ENCODE measurements at places on chromosomes 16 and 17. TPM values are rescaled to one million over a fixed set of nuclear protein-coding genes. Genes with fewer than 3 reads are reported as not detected.
A peak's percentile ranks its signal among the peaks of the same experiment; 100 is the strongest.

DNA sequence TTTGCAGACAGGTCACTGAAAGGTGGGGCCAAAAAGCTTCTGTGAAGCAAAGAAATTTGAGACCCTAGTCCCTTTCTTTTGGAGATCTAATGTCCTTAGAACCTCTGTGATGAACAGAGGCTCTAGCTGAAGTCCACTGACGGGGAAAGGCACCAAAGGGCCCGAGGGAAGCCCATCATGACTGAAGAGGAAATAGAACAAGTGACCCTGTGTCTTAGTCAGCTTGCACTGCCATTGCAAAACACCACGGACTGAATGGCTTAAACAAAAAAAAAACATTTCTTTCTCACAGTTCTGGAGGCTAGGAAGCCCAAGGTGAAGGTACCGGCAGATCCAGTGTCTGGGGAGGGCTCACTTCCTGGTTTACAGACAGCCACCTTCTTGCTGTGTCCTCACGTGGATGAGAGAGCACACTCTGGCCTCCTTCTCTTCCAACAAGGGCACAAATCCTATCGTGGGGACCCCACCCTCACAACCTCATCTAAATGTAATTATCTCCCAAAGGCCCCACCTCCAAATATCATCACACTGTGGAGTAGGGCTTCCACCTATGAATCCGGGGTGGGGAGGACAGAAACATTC lies 24.3 kb upstream of the ASGR2 start:
- no peaks in the 10 kb centered on the region for H3K4me1 ChIP-seq
- H3K27ac ChIP-seq, result no peak overlapping the region
- H3K27me3 ChIP-seq, result no peaks in the 10 kb centered on the region
- H3K36me3 ChIP-seq, result no peaks in the 10 kb centered on the region
- no peak overlapping the region for H3K4me3 ChIP-seq
- DNase-seq, result no peak

- DNase-seq, result peak; percentile 65
- no peak overlapping the region for H3K27ac ChIP-seq
- no peaks in the 10 kb centered on the region for H3K4me1 ChIP-seq
- H3K4me3 ChIP-seq, result no peak overlapping the region
- no peaks in the 10 kb centered on the region for H3K27me3 ChIP-seq
- H3K36me3 ChIP-seq, result no peaks in the 10 kb centered on the region
Observed at GRCh38 chr17:8300627-8301242, 5.5 kb upstream of the SLC25A35 start.

- no peaks in the 10 kb centered on the region for H3K27me3 ChIP-seq
- DNase-seq, result no peak
- no peak overlapping the region for H3K27ac ChIP-seq
Observed at GRCh38 chr17:57724026-57724728, 20.9 kb downstream of the CCDC182 start.

DNA sequence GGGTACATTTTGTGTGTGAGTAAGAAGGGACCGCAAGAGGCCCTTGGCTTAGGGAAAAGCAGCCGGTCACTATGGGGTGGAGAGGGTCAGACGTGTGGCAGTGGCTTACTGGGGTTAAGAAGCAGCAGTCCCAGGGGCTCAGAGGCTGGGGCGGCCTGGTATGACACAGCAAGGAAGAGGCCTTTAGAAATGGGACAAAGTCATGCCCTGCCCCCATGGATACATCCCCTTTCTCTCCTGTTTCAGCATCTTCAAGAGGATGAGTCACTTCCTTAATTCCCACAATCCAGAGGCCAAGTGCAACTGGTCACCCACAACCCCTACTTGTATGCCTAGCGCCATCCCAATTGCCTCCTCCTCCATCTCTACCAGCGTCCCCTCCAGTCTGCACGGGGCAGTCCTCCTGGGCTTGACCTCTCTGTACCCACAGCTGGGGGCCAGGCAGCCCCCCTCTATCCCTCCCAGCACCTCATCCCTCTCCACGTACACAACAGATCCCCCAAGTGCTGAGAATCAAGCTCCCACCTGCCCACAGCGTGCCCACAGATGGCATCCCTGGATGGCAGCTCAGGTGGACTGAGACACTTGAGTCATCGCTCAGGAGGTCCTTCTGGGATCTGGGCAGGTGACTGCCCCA lies 6.9 kb upstream of the EFTUD2 start:
- H3K27me3 ChIP-seq, result no peaks in the 10 kb centered on the region
- no peak overlapping the region for H3K27ac ChIP-seq
- no peaks in the 10 kb centered on the region for H3K4me1 ChIP-seq
- no peak for DNase-seq
- no peak overlapping the region for H3K4me3 ChIP-seq
- no peaks in the 10 kb centered on the region for H3K36me3 ChIP-seq

DNA sequence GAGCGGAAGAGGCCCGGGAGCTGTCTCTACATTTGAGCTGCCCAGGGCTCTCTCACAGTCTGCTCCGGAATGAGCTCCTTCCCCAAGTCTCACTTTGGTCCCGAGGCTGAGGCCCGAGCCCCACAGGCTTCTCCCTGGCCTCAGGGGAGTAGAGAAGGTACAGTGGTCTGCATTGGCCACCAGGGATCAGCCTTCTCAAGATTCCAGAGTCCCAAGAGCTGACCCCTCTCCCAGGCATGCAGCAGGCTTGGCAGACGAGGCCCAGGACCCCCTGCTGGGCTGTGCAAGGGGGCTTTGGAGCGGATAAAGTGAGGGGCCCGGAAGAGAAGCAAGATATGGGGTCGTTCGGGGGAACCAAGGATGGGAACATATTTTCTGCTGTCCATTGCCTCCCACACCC lies 3.1 kb downstream of the PRSS27 start:
- no peaks in the 10 kb centered on the region for H3K27me3 ChIP-seq
- peaks cover 1% of the 10 kb centered on the region for H3K4me1 ChIP-seq
- no peak overlapping the region for H3K4me3 ChIP-seq
- H3K27ac ChIP-seq, result no peak overlapping the region
- DNase-seq, result no peak
- H3K36me3 ChIP-seq, result no peaks in the 10 kb centered on the region

KRT15 gene
- 0.71 TPM for total RNA-seq

EME1 gene
- 0.91 TPM for total RNA-seq
